Stimulated activated naive B cell treated with anti-CD40 and anti-IgM and Interleukin-4, amounts not matched to agents 10 μg/mL and 1 μg/mL and 100 μg/mL, for 72 hours (primary cell): ENCODE measurements at places on chromosomes 13 and 19.
A peak's percentile ranks its signal among the peaks of the same experiment; 100 is the strongest.

DNA sequence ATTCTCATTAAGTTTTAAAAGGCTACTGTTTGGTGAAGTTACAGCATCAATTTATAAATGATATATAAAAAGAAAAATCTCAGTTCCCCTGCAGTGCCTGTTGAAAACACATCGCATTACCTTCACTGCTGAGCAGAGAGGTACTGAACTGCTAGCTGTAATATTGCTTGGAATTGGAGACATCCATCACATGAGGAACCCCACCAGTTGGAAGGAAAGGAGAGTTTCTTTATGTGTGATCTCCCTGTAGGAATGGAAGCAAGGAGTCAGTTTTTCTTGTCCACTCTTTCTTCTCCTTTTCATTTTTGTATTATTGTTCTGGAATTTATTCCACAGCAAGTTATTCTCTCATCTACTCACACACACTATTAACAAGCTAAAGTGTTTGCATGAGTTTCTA lies 1586.0 kb upstream of the PRR20A start:
- no peak for DNase-seq

DNA sequence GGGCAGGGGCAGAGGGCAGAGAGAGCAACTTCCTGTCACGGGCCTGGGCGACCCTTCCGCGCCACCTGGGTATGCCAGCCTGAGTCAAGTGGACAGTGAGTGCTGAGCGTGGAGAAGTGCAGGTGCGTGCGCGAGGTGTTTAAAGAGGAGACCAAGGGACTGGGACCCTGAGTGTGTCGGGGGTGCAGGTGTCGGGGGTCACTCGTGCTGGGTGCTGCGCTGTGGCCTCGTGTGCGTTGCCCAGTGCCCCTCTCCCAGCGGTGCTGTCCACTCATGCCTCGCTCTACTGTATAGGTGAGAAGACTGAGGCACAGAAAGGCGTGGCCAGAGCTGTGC lies 18.9 kb upstream of the KCTD15 start:
- DNase-seq: no peak

DNA sequence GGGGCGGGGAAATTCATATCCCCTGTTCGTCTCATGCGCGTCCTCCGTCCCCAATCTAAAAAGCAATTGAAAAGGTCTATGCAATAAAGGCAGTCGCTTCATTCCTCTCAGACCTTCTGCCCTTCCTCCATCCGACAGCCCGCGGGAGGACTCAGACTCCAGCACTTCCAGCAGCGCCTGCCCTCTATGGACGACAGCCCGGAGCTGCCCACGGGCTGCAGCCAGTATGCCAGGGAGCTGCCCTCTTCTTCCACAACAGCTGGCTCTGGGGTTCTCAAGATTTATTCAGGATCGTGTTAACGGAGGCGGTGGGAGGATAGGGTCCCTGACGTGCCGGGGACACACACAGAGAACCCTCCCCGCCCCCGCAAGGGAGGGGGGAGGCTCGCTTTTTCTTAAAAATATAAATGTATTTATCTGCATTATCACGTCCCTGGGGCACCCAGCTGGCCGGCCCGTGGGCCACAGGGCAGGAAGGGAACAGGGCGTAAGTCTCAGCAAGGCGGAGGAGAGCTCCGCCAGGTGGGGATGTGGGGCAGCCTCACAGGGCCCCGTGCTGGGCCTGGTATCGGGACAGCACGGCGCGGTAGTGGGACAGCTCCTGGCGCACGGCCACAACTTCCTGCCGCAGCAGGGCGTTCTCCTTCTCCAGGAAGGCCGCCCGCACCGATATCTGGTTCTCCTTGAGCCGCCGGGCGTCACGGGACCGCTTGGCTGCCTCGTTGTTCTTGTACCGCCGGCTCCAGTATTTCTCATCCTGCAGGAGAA lies 6.7 kb downstream of the DBP start:
- no peak for DNase-seq

GRCh38 chr13:47005756-47006414 lies 109.0 kb upstream of the HTR2A start:
- no peak for DNase-seq

- no peak for DNase-seq
Observed at GRCh38 chr19:55149078-55150003, at the start of gene TNNT1. TNNT1 (minus strand) TSS chr19:55149206; CDS start chr19:55147157, 2,049 bp downstream.

DNA sequence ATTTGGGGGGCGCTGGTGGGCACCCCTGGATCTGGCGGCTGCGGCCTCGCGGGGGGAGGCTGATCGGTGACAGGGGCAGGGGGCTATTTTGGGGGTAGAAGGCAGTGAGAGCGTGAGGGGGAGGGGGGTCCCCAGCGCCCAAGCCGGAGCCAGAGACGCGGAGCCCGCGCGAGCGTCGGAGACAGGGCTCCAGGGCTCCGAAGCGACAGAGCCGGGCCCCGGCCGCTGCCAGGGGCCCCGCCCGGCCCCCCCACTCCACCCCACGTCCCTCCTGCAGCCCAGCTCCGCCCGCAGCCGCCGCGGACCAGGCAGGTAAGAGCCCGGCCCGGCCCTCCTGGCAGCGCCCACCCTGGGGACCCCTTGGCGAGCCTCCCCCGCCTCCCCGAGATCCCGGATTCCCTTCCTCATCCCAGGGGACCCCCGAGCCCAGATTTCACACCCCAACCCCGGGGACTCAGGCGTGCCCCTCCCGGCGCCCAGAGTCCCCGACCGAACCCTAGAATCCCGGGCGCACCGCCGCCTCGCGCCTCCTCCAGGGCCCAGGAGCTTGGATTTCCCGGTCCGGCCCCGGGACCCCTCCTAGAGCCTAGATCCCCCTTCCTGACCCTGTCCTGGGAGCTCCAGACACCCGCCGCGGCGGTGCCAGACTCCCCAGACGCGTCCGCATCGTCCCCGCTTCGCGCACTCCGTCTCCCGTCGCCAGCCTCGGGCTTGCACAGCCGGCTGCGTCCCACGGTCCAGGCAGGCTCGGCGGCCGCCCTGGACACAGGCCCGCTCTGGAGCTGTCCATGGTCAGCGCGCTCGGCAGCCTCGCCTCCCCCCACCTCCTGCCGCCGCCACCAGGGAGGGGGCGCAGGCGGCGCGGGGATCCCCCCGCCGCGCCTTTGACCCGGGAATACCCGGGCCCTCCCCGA lies at the start of gene PPFIA3:
Gene PPFIA3, plus strand, starts transcription at position 134 of the 914 bp plus-strand sequence. CDS start 8,330 bp downstream, outside the sequence.
- no peak for DNase-seq

- DNase-seq: no peak
Observed at GRCh38 chr13:25489238-25489637, 117.5 kb downstream of the ATP8A2 start.

DNA sequence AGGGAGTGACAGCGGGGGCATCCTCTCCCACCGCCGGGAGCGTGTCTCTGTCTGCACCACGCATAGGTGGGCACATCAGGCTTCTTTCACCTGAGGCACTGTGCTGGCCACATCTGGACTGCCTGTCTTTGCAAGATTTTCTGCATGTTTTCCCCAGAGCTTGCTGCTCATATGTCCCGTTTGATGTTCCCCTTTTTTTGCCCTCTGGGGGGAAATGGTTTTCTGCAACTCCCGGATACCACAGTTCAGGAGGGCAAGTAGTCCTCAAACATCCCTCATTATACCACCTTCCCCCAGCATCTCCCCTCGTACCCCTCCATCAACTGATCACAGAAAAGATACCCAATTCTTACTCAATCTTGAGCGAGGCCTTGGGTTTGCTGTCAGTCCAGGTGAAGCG lies 168.0 kb downstream of the PAN3 start:
- DNase-seq: no peak

DNA sequence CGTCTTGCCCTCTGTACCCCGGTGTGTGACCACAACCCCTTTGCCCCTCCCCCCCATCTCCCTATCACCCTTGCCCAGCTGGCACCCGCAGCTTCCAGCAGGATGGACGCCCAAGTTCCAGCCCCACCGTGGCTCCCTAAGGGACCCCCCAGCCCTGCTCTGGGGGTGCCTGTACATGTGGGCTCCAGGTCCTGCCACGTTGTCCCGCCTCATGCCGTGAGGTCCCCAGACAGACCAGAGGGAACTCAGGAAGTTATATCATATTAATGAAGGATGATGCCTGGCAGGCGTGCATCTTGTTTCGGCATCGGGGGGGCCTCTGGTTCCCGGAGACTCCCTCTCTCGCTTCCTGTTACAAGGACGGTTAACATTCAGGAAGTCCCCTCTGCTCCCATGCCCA lies 1.6 kb upstream of the PTGIR start:
- no peak for DNase-seq

GRCh38 chr19:14416817-14417231 lies 2.3 kb downstream of the DDX39A start:
- DNase-seq: no peak

DNA sequence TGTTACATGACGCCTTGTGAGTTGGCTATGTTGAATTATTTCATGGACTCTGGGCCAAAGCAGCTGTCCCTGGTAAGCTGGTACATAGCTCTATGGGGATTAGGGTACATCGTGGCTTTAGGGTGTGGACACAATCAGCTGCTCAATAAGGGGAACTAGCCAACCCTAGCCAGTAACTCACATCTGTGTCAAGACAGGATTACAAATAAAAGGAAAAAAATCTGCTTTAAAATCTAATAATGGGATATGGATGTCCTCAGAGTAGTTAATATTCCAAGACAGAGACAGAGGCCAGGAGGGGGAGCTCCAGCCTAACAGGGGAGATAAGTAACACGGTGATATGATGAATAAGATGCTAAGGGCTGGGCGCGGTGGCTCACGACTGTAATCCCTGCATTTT lies 21.1 kb upstream of the ZNF766 start:
- DNase-seq: peak; percentile 30

DNA sequence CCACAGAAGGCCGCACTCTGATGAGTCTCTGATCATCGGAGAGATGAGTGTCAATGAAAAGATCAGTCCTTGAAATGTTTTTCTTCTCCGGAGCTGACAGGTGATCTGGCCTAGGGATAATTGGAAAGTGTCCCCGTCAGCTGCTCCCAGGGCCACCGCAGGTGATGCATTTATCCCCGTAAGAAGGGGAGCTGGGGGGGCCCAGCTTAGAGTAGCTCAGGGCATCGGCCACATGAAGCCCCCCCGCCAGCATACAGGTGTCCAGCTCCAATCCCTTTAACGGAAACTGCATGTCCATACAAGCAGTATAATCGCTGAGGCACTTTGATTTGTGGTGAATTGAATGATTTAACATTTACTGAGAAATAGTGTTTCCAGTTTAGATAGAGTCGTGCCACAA lies 27.7 kb downstream of the ATP4B start:
- DNase-seq: no peak

GRCh38 chr19:35095667-35096368 lies 19.8 kb upstream of the FXYD3 start:
- no peak for DNase-seq

DNA sequence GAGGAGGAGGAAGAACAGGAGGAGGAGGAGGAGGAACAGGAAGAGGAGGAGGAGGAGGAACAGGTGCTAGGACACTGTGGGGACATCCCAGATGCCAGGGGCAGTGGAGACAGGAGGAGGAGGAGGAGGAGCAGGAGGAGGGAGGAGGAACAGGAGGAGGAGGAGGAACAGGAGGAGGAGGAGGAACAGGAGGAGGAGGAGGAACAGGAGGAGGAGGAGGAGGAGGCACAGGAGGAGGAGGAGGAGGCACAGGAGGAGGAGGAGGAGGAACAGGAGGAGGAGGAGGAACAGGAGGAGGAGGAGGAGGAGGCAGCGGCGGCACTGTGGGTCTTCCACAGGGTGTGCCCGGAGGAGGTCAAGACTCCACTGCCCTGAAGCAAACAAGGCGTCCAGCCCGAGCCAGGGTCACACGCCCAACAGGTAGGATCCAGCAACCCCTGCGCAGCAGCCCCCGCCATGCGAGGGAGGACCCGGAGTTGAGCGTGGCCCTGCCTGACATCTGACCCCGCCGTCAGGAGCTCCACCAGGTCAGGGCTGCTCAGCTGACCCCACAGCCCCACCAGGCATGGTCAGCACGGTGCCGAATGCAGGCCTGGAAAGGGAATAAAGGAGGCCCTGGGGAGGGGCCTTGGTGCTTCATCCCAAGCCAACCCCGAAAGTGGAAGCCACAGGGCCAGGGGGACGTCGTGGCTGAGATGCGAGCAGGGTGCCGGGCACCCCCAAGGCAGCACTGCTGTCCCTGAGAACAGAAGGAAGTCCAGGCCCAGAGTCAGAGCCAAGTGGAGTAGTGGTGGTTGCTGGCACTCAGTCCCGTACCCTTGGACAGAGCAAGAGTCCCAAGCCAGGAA lies 9.2 kb downstream of the SBNO2 start:
- DNase-seq: no peak

DNA sequence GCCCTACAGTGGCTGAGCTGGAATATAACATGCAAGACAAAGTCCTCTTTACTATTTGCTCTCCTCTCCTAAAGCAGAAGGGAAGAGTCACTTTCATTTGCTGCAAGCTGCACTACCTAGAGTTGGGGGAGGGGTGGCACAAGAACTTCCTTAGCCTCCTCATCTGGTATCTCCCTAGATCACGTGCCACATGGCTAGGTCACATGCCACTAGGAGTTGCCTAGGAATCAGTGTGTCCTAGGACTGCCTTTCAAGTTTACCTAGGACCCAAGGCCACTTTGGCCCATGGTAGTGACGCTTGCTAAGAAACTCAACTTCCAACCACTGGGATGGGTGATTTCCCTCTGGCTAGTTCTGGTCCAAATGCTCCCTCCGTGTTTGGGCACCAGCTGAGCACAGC lies 625.2 kb downstream of the DIAPH3 start:
- DNase-seq: no peak

DNA sequence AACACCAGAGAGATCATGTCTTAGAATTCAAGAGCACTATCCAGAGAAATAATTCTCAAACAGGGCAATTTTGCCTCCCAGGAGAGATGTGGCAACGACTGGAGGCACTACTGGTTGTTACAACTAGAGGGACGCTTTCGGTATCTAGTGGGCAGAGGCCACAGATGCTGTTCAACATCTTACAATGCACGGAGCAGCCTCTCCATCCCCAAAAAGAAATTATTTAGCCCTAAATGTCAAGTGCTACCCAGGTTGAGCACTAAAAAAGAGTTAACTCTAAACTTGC lies 78.6 kb downstream of the ABCC4 start:
- DNase-seq: no peak

DNA sequence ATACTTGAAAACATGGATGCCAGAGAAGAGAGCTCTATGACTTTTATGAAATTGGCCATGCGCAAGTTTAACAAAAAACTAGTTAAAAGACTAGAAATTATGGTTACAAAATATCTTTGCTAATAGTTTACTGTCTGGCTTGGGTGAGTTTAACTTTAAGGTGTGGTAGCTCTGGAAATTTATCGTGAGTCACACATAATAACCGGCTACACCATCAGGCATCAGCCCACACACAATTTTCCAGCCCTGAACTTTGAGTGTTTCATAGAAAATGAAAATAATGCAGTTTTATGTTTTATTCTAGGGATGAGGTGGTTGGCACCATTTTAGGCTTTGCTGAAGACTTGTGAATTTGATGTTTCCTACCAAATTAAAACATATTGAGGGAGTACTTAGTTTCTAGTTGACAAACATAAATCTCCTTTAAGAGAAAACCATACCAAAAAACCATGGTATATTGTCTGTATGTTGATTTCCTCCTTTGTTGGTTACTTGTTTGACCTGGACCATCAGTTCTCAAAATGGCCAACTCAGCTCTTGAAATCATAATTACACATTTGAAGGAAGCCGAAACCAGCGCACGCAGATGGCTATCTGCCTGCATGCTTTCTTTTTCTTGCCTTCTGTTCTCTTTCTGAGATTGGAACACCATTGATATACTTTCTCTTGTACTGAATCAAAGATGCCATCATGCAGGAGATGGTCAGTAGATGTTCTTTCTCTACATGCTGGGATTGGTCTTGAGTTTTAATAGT lies 125.1 kb downstream of the AKAP11 start:
- no peak for DNase-seq

GRCh38 chr13:113637262-113638160 lies 20.5 kb downstream of the ATP4B start:
- DNase-seq: no peak

- no peak for DNase-seq
Observed at GRCh38 chr13:30071969-30072817, 221.8 kb upstream of the UBL3 start.

GRCh38 chr13:32195713-32196112 lies 119.5 kb downstream of the ZAR1L start:
- DNase-seq: no peak

- no peak for DNase-seq
Observed at GRCh38 chr19:11064831-11065303, 24.4 kb upstream of the LDLR start.
